Endothelial cell (in vitro differentiated cells): ENCODE measurements at places on chromosomes 4 and X. TPM values are rescaled to one million over a fixed set of nuclear protein-coding genes. Genes with fewer than 3 reads are reported as not detected.

DNA sequence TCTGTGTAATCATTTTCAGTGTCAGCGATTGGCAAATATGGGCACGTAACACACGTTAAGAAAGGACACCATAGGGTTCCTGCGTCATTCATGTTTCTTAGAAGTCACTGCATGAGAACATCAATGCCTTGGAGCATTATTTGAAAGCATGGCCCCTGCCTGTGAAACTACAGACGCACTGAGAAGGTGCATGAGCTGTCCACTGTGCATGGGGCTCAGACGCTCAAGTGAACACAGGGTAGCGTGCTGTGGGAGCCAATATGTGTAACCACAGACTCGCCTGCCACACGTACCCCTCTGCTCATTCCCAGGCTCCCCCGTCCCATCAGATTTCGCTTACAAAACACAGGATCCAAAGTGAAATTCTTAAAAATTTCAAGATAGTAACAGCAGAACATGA, 6.5 kb downstream of the PPP2R2C start:
- DNase-seq: no peak

DNA sequence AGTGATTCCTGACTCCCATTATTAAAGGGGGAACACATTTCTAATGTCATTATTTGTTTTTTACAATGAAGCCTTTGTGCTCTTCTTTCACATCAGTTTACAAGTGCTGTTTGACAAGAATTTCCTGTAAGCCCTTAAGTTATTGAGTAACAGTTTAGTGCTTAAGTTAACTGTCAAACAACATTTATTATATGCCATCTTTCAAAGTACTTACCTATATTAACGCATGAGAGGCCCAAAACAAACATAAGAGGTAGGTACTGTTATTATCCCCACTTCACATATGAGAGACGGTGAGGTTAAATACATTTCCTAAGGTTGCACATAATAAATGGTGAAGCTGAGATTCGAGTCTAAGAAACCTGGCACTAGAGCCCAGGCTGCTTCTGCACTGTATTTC, 56.0 kb upstream of the MAGED1 start:
- DNase-seq: no peak

DNA sequence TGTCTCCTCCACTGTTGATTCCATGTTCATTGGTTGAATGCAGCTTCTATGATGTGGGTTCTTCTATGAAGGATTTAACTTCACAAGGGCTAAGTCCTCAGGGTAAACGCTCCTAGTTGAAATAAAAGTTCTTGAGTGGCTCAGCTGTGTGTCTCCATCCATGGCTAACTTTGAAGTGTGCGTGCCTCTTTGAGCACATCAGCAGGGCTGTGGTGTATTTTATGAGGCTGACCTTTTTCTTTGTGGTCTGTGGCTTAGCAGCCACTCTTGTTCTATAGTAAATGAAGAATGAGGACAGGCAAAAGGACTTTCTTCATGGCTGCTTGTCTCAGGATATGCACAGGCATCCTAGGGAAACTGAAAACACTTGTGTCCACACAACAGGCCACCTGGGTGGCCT, 88.5 kb downstream of the KIT start:
- DNase-seq: no peak

DNA sequence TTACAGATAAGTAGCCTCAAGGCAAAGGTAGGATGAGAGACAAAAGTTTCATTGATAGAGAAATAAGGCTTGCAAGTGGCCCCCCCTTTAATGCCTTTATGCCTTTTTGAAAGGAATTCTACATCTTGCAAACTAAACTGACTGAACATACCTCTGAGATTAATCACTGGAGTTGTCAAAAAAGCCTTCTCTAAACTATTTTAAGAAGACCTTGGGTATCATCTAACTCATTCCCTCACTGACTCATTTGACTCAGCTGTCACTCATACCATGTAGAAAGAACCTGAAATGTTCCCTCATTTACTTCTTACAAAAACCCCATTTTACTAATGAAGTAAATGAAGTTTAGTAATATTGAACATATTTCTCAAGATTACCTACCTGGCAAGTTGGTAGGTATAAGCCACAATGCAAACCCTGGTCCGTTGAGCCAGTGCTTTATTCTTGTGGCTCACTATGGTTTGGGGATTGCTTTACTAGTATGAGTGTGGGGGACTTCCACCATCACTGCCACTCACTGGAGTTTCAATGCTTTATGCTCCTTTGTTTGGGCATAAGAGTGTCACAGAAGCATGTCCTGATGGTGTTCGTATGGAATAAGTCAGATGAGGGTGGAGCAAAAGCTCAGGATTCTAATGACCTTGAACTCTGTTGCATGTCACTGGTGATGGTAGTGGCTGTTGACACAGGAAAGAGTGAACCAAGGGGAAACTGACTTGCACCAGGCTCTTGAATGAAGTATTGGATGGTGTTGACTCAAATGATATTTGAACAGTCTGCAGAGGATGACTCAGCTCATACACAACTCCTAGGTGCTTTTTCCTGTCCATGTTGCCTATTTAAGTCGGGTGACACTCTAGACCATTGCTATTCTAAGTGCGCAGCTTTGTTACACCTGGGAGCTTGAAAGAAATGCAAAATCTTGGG, 305.5 kb upstream of the EMCN start:
- DNase-seq: no peak

DNA sequence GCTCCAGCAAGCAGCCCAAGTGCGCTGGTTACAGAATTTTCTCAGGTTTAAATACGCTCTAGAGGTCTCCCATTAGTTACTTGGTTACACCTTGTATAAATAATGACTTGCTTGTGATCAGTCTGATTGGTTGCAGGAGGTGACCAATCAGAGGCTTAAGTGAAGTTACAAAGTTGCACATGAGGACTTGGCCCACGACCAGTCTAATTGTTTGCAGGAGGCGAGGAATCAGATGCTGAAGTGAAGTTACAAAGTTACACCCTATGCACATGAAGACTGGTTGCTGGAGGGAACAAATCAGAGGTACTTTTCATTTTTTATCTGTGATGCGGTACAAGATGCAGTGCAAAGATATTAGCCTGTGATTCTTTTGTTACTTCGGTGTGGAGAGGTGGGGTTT, 80.7 kb downstream of the UBE2NL start:
- DNase-seq: no peak

DNA sequence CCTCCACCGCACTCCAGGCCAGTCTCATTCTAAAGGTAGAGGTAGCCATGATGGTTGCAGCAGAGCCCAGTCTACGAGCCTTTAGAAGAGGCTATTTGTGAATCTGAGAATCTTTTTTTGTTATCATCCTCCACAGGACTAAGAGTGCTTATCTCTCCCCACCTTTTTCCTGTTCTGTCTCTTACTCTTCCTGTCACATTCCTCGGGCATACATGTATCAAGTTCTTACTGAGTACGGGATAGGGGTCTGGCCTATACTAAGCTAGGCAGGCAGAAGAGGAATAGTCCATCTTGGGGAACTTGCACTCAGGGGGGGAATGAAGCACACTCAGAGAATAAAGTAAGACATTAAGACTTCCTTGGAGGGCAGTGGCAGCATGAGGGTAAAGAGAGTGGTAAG, 25.7 kb downstream of the LAS1L start:
- DNase-seq: peak; percentile 3

GRCh38 chrX:153688071-153688470, 345 bp downstream of the SLC6A8 start:
- DNase-seq: no peak

SFRP2 gene
- total RNA-seq: 4.1 TPM
